ENCODE measurements at places on chromosomes 3 and 15.
A peak's percentile ranks its signal among the peaks of the same experiment; 100 is the strongest.

GRCh38 chr3:114128231-114128630, 50.6 kb downstream of the DRD3 start:
- no peak for DNase-seq

- DNase-seq = no peak
Observed at GRCh38 chr3:66140106-66140505, 80.7 kb upstream of the SLC25A26 start.

- peak; percentile 21 for DNase-seq
Observed at GRCh38 chr3:71177375-71177774, 406.2 kb downstream of the FOXP1 start.

- DNase-seq = peak; percentile 0
Observed at GRCh38 chr3:64915778-64916177, 228.0 kb upstream of the ADAMTS9 start.

DNA sequence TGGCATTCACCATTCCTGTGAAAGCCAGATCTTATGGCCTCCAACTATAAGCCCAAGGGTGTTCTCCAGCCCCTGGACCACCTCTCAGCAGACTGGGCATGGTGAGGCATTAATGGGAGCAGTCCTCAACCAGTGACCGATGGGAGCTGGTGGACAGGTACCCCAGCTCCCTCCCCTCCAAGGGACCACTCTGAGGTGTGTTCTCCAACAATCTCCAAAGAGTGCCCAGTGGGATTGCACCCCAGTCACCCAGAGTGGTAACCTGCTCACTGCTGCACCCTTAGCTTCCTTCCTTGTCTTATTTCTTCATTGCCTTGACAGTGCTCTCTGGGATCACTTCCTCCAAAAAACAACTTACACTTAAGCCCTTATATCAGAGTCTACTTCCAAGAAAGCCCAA, 8.2 kb upstream of the ITGA11 start:
- no peak for DNase-seq

- DNase-seq = no peak
Observed at GRCh38 chr3:11199902-11200845, 45.9 kb downstream of the HRH1 start.

DNA sequence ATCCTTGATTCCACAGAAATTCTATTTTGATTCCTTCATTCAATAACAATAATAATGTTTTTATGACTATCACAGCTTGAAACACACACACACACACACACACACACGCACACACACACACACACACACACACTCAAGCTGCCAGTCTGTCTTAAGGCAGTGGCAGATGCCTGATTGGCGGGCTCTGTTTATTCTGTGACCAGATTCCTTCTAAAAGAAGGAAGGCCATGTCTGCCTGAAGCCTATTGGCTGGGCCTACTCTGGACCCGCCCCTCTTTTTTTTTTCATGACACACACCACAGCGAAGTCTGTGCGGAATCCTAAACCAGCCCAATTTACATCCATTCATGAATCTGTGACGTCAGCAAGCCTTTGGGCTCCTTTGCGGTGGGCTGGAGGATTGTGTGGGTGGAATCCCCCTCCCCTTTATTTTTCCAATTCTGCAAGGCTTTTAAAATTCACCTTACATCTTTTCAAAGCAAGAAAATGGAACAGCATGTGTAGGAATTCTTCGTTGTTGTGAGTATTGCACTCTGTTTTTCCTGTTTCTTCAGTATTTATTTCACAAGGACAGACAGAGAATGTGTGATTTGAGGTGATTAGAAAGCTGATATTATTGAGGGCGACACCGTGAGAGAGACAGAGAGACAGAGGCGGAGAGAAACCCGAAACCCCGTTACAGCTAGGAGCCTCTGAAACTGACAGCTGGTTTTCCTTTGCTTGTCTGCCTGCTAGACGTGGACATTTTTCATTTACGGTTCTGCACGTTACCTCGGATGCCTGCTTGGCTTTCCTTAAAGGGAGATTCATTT, at the start of gene MAP3K13:
Gene MAP3K13, plus strand, starts transcription at position 287 of the 812 bp plus-strand sequence. CDS start 65,446 bp downstream, outside the sequence.
- DNase-seq = peak; percentile 96

GRCh38 chr3:192844836-192845525, 72.7 kb downstream of the MB21D2 start:
- no peak for DNase-seq

DNA sequence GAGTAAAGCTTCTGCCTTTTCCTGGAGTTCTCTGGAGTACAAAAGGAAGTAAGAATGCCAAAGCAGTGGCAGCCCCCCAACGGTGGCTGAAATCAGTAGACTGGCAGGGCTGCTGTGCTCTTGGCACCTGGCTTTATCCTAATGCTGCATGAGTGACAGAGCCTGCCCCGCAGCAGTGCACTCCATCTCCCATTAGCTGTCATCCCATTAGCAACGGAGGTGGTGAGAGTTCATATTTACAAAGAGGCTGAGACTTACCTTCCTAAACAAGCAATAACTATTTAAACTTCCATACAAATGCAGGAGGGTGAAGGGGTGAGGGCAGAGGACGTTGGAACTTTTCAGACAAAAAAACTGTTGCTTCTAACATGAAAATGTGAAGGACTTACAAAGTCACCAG, 51.9 kb downstream of the SERPINI1 start:
- no peak for DNase-seq

DNA sequence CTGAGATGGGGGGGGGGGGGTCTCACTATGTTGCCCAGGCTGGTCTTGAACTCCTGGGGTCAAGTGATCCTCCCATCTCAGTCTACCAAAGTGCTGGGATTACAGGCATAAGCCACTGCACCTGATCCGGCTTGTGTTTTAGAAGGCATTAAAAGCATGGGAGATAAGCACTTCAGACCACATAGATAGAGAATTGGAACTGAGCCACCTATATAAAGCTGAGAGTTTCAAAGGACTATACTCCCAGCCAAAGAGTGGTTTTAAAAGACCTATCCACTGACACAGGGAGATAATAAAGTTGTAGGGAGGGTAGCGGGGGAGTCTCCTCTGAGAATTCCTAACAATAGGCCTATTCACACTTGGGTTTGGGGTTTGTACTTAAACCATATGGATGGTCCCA, 34.8 kb downstream of the DENND4A start:
- DNase-seq = no peak

GRCh38 chr3:13498354-13499060, 18.4 kb downstream of the HDAC11 start:
- DNase-seq = no peak

DNA sequence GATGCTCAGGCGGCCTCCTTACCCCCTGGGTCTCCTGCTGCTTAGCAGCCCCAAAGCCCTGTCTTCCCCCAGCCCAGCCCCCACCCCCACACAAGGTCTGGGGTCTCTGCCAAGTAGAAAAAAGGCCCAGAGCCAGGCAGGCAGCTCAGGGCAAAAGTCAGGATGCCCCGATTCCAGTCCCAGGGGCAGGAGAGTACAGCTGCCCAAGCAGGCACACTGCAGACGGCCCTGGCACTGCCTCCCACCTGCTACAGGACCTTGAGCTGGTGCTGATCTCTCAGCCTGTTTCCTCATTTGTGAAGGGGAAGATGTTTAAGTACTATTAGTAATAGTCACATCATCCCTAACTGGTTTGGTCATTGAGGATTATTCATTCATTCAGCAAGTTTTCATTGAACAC, 12.6 kb downstream of the TMEM43 start:
- no peak for DNase-seq

- DNase-seq = no peak
Observed at GRCh38 chr3:194224471-194225417, 88.8 kb downstream of the HES1 start.

- no peak for DNase-seq
Observed at GRCh38 chr3:71778353-71778752, 6.6 kb downstream of the PROK2 start.

- no peak for DNase-seq
Observed at GRCh38 chr15:37007301-37007700, 93.0 kb downstream of the MEIS2 start.

- DNase-seq = no peak
Observed at GRCh38 chr3:96994988-96995387, 180.6 kb downstream of the EPHA6 start.

DNA sequence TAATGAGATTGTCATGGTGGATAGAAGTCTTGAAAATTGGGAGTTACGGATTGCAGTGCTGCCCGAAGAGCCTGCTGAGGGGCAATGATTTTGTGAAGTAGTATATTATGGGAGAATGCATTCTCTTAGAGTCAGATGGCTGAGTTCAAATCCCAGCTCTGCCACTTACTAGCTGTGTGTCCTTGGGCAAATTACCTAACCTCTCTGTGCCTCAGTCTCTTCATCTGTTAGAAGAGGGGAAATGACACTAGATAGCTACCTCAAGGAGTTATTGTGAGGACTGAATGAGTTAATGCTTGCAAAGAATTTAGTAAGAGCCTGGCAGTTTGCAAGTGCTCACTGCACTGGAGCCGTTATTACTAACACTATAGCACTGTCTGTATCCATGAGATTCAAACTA, 15.4 kb downstream of the FGD5 start:
- no peak for DNase-seq

GRCh38 chr3:159761848-159762635, 226.6 kb upstream of the IL12A start:
- DNase-seq = peak; percentile 1

GRCh38 chr3:124572851-124573405, 157.3 kb upstream of the UMPS start:
- no peak for DNase-seq

DNA sequence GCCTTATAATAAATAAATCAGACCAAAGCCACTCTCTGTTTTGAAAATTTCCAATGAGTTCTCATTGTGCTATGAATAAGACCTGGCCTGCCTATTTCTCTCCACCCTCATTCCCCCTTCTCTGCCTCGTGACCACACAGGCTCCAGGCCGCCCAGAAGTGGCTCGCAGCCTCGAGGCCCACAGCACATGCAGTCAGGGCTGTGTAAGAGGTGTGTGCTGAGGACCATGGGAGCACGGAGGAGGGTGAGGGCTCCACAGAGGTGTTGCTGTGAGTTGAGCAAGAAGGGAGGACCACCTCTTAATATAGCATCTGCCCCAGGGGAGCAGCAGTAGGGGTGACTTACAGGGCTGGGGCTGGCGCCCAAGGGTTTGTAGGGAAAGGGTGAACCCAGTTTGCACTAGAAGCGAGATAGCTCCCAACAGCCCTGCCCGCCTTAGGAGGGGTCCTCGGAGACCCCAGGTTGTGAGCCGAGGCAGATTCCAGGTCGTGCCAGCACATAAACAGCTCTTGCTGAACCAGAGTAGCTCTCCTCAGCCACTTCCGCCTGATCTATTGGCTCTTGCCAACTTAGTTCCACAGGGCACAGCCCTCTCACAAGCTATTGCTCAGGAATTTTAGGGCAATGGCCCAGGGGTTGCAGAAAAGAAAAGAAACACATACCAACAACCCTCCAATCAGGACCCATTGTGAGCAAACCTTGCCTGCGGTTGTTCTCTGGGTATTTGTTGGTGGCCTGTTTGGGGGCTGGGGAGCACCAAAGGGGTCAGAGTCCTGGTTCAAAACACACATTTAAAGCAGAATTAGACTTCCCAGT, 117.7 kb downstream of the MYLK start:
- no peak for DNase-seq
